ENCODE measurements at places on chromosomes 7 and 10.

DNA sequence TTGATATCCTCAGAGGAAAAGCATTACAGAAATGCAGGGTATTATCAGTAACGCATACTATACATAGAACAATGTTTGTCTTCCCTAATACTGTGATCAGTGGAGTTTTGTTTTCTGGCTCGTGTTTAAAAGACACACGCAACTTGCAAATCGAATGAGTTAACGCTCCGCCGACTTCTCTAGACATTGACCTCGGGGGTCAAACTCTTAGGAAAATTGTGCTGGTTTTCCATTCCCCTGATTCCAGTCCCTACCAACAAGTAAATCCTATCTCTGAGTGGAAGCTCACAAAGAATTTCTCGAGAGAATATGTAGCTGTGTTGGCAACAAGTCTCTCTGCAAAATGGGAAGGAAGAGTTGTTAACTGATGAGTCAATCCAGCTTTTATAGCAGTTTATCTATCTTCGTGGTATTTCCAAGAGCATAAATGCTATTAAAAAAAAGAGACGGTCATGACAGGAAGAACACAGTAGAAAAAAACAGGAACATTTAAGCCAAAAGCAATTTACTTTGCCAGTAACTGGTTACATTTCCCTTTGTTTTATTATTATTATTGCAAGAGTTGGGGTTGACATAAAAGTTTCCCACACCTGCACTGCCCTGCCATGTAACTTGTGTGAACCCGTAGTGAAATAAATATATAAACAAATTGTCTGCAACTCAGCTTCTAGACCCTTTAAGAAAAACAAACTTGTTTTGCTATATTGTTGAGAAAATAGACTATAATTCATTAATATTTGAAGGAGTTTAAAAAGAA, 144.4 kb downstream of the ARID5B start:
- no peak for DNase-seq

DNA sequence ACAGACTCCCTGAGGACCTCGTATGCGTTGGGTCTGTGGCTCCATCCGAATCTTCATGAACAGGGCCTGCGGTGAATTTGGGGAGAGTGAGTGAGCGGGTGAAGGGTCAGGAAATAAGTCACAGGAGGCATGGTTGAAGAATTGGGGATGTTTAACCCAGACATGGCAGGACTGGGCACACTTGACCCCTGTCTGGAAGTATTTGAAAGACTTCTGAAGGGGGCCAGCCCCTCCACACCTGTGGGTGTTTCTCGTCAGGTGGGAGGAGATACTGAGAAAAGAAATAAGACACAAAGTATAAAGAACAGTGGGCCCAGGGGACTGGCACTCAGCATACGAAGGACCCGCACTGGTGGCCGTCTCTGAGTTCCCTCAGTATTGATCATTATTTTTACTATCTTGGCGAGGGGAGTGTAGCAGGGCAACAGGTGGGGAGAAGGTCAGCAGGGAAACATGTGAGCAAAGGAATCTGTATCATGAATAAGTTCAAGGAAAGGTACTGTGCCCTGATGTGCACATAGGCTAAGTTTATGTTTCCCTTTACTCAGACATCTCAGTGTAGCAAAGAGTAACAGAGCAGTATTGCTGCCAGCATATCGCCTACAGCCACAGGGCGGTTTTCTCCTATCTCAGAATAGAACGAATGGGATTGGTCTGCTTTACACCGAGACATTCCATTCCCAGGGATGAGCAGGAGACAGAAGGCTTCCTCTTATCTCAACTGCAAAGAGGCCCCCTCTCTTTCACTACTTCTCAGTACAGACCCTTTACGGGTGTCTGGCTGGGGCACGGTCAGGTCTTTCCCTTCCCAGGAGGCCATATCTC, 38.2 kb upstream of the PFKFB3 start:
- DNase-seq: no peak

GRCh38 chr7:2412587-2413201, 9.3 kb downstream of the CHST12 start:
- DNase-seq: no peak

DNA sequence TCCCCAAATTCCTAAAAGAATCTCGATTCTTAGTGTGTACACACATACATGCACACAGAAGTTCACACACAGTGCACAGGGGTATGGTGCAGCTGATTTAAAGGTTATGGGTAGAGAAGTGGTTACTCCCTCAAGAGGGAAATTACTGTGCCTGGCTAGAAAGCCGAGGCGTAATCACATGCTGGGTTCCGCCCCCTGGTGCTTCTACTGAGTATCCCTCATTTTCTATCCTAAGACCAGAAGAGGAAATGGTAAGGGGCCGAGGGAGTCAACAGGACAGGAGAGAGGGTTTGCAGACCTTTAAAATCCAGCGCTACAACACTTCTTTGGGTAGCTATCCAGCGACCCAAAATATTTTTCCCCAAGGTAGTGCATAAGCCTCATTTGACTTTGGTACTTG, 147.3 kb upstream of the TMEM196 start:
- DNase-seq: no peak

- no peak for DNase-seq
Measured at GRCh38 chr10:51804866-51805265, 105.5 kb upstream of the CSTF2T start.

- DNase-seq: no peak
Measured at GRCh38 chr7:134427896-134428295, 31.0 kb downstream of the AKR1B1 start.

DNA sequence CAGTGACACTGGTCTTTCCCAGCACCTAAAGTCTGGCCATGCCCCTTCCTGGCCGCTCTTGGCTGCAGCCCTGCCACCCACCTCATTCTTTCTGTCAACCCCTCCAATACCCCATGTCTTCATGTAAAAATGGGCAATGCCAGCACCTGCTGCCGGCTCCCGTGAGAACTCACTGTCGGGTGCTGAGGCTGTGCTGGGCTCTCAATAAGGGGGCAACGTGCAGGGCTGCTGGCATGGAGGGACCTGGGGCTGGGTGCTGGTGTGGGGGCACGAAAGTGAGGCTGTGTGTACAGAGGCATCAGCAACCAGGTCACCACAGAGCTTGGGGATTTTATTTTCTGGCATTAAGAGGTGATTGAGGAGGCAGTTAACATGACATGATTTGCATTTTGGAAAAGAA, 65.3 kb downstream of the ALOX5 start:
- DNase-seq: no peak

DNA sequence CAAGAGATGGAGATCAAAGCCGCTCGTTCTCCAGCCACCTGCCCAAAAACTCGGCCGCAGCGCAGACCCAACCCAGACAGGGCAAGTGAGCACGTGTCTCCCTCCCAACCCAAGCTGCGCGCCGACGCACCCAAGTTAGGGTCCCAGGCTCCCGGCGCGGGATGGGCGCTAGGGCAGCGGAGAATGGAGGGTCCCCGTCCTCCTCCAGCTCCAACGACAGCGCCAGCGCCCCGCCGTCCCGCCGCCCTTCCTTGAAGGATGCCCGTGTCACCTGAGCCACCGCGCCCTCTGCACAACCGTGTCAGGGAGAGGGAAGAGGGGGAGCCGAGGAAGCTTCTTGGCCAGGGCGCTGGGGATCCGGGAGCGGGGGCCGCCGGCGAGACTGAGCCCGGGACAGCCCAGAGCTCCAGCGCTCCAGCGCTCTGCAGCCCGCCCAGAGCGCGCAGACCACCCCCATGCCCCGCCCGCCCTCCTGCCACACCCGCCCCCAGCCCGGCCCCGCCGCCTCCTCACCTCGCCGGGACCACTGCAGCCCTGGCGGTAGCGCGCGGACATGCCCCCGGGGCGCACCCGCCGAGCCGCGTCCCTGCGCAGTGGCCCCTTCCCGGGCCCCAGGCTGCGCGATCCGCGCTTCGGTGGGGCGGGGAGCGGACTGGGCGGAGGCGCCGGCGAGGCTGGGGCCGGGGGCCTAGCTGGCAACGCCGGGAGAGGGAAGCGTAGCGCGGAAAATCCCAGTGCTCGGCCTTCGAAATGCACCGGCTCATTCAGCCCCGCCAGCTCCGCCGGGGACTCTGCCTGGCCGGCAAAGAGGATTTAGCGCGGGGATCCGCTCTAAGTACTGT, at the start of gene SLC16A12:
Gene SLC16A12 (minus strand): TSS at position 424 of the 842 bp plus-strand sequence. CDS start 73,016 bp downstream, outside the sequence.
- DNase-seq: no peak

DNA sequence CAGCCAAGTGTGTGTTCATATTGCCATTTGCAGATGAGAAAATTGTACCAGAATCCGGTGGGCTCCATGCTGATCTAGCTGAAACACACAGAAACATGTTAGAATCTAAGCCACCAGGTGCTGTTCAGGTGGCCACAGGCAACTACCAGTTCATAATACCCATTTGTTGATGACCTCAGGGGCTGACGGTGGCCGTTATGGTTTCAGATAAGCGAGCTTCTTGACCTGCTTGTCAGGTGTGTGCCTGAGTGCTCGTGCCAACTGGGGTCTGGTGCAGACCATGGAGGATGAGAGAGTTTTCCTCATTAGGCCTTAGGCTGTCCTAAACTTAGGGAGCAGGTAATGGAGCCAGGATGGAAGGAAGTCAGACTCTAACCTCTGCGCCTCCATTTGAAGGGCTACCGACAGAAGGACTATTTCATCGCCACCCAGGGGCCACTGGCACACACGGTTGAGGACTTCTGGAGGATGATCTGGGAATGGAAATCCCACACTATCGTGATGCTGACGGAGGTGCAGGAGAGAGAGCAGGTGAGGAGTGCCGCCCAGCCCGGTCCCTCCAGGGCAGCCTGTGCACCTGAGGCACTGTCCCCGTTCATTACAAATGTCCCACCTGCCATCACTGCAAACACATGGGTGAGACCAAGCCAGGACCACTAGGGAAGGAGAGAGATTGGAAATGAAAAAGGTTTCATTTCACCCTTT, 53.1 kb downstream of the MKI67 start:
- no peak for DNase-seq

DNA sequence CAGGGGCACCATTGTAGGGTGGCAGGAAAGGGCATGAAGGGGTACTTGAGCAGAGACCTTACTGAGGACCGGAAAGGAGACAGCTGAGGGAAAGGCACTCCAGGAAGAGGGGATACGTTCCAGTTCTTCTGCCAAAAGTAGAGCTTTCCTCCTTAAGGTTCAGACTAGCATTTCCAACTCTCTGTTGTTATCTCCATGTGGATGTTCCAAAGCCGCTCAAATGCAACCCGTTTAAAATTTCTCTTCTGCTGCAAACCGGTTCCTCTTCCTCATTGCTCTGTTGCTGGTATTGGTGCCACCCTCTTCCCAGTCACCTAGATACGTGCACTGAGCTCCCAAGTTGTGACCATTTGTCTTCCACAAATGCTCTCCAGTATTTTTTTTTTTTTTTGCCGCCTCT, 47.5 kb downstream of the TMEM209 start:
- DNase-seq: no peak

DNA sequence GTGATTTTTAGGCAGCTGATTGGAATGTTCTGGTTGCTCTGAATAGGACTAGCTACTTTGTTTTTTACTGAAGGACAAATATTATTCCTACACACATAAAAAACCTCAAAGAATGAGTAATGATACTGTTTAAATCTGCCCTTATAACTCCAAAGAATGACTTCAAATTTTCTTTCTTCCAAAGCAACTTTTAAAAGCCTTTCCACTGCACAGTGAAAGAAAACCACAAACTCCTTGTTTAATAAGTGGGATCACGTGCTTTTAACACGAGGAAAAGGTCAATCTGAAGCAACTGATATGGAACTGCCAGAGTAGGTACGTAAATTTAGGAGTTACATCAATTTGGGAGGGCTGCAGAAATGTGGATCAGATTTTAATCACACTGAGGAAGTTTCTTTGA, 8.0 kb upstream of the PRKCQ start:
- no peak for DNase-seq

DNA sequence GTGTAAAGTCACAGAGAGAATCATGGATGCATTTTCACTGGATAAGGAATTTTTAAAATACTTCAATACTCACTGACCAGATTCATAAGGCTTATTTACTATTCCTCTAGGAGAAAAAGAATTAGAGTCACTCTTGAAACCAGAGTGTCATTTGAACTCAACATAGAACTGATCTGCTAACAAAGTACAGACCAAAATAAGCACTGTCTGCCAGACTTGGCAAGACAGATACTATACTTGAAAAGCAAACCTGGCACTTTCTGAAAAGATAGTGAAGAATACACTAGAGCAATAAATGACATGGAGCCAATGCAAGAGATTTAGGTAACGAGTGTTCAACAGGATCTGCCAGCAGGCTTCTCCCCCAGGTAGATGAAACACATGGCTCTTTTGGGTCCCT, 215.3 kb downstream of the CHCHD3 start:
- DNase-seq: no peak

GRCh38 chr7:118324790-118325449, 100.4 kb downstream of the ANKRD7 start:
- DNase-seq: no peak

GRCh38 chr10:102231357-102232318, 5.5 kb downstream of the ELOVL3 start:
- peak; percentile 65 for DNase-seq

DNA sequence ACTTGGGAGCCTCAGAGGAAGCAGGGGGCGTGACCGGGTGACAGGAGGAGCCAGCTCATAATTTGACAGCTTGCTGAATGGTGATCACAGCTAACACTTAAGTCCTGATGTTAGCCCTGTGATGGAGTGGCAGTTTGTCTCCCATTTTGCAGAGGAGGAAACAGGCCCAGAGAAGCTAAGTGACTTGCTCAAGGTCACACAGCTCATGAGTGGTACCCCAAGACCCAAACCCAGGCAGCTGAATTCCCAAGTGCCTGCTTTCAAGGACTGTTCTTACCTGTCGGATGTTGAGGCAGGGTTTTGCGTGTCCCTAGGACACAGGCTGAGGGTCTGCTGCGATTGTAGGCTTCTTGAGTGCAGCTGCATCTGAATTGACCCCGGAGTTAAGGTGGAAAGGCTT, 51.7 kb downstream of the PALD1 start:
- DNase-seq: no peak

DNA sequence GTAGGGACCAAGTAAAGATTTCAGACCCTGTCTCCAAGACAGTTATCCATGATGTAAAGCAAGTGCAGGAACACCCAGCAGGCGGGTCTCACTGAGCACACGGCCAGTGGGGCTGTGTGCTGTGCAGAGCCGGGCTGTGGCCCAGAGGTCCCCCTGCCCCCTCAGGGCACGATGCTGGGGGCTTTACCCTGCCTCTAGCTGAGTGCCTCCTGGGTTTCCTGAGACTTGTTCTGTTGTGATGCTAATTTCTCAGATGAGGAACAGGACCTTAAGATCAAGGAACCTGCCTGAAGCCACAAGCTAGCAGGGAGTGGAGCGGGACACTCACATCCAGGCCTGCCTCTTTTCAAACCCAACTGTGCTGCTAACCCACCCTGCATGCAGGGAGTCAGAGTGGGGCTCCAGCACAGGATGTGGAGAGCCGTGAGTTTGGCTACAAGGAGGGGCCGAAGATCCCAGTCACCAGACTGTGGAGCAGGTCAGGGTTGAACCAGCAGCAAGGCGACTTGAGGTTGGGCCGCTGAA, 76.1 kb upstream of the LYZL2 start:
- peak; percentile 57 for DNase-seq

- DNase-seq: no peak
Measured at GRCh38 chr7:85682833-85683620, 496.2 kb upstream of the SEMA3D start.
